ENCODE measurements at places on chromosomes 4 and X.

- no peak for DNase-seq
Observed at GRCh38 chr4:3729188-3729881, 36.9 kb upstream of the ADRA2C start.

DNA sequence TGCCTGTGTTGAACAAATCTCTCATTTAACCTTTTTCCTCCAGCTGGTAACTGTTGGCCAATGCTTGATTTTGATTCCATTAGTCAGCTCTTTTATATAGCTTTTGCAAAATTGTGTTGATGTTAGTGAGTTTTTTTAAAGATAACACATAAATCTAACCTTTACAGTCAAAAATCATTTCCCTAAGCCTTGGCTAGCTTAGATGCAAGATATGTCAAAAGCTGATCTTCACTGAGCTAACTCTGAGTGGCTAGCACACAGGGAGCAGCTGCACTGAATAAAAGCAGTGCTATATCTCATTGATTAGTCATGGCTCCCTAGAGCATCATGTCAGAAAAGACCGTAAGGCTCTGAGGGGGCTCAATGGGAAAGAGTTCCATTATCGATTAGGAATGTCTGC is 78.7 kb downstream of the PPARGC1A start:
- no peak for DNase-seq

DNA sequence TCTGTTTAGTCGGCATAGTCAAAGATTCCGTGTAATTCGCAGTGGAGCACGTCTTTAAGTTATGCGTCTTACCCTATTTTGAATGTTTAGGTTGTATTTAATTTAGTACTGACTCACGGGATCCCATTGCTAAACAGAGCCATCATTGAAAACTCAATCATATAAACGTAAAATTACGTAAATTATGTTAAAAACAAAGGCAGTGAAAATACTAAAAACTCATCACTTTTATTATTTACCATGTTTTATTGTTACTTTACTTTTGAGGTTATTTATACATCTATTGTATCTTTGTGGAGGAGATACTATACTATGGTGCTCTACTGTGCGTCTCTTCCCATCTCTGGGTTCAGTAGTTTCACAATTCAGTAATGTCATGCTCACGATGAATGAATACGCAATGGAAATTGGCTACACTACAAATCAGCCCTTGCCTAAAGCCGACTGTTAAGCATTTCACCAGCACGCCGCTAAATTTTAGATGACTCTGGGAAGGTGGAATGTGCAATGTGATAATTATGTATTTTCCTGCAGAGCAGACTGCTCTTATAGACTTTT is 944 bp downstream of the FUNDC2 start:
- no peak for DNase-seq

DNA sequence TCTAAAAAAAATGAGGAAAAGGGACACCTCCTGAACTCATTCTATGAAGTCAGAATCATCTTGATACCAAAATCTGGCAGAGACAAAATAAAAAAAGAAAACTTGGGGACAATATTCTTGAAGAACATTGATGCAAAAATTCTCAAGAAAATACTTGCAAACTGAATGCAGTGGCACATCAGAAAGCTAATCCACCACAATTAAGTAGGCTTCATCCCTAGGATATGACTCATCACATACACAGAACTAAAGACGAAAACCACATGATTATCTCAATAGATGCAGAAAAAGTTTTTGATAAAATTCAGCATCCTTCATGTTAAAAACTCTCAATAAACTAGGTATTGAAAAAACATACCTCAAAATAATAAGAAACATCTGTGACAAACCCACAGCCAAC is 98.3 kb downstream of the FAM47B start:
- no peak for DNase-seq

- DNase-seq: no peak
Observed at GRCh38 chrX:66013194-66013816, 26.6 kb downstream of the VSIG4 start.

- no peak for DNase-seq
Observed at GRCh38 chr4:89551191-89551590, 243.6 kb upstream of the GPRIN3 start.

- no peak for DNase-seq
Observed at GRCh38 chr4:89277412-89277811, 30.2 kb downstream of the GPRIN3 start.

GRCh38 chr4:76001700-76002099 is 5.6 kb downstream of the CXCL9 start:
- no peak for DNase-seq

- DNase-seq: peak; percentile 75
Observed at GRCh38 chrX:2854918-2855317, 26.2 kb downstream of the GYG2 start.

DNA sequence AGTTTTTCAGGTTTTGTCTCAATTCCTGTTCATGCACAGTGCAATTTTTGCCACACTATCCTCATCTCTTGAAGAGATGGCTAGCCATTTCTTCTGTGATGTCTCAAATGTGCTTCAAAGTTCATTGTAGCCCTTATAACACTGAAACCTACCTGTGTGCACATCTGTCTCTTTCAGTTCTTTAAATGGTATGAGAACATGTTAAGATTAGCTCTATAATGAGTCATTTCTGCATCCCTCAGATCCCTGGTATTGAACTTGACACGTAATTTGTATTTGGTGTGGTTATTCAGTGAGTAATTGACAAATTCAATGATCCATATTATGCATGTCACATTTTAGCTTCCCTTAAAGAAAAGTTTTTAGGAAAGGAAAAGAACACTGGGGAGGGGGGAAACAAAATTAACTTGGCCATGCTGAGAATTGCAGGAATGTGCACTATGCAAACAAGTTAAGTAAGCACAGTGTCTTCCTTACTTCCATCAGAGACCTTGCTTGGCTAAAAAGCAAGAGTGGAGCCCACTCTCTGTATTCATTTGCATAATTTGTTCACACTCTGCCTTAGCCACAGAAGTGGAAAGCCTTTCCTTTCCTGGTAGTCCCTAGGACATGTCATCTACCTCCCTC is 659.8 kb upstream of the MAGEB2 start:
- no peak for DNase-seq

GRCh38 chr4:119581190-119581873 is 47.3 kb downstream of the PDE5A start:
- DNase-seq: no peak

- peak; percentile 87 for DNase-seq
Observed at GRCh38 chrX:13646154-13646549, 6.8 kb upstream of the TCEANC start.

DNA sequence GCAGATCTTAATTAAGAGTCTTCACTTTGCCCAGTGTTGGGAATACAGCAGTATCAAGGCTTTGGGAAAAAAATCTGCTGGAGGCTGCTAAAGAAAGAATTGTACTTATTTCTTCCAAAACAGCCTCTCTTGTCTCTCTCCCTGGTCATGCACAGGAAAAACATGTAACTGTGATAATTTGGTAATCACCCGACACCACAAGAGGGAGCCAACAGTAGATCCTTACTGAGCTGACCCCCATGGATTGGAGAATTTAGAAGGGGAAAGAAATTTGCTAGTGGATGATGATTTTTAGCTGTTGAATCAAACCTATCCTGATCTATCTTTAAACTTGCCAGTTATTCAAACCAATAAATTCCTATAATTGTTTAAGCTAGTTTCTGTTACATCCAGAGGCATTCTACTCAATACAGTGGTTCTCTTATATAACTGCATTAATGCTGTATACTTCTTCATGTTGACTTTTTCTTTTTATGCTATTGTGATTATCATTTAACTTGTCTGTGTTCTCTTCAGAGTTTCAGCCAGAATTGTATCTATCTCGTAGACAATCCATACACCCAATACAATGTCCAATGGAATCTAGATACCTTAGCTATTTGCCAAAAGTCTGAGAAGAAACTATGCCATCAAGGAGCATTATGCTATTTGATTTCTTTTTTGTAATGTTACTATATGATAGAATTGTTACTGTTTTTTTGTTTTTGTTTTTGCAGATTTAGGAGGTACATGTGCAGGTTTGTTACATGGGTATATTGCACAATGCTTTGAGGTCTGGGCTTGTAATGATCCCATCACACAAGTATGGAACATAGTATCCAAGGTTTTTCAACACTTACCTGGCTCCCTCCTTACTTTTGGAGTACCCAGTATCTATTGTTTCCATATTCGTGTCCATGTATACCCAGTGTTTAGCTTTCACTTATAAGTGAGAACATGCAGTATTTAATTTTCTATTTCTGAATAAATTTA is 31.3 kb upstream of the ARHGEF38 start:
- DNase-seq: no peak

GRCh38 chr4:52983563-52984303 is 121.6 kb downstream of the RASL11B start:
- DNase-seq: no peak

DNA sequence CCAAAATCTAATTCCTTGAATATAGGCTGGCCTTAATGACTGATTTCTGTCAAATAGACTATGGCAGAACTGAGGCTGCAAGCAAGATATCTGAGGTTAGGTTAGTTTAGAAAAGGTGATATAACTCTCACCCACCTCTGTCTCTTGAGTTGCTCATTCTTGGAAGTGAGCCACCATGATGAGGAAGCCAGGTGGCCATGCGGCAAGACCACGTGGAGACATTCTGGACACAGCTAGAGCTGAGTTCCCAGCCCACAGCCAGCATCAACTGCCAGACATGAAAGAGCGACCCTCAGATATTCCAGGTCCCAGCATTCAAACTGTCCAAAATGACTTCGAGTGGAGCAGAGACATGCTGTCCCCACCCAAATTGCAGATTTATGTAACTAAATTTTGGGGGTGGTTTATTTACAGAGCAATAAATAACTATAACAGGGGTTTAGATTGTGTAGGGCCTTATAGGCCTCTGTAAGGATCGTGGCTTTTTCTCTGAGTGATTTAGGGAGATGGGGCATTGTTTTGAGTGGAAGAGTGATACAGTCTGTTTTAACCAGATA is 33.7 kb downstream of the USP53 start:
- DNase-seq: no peak

DNA sequence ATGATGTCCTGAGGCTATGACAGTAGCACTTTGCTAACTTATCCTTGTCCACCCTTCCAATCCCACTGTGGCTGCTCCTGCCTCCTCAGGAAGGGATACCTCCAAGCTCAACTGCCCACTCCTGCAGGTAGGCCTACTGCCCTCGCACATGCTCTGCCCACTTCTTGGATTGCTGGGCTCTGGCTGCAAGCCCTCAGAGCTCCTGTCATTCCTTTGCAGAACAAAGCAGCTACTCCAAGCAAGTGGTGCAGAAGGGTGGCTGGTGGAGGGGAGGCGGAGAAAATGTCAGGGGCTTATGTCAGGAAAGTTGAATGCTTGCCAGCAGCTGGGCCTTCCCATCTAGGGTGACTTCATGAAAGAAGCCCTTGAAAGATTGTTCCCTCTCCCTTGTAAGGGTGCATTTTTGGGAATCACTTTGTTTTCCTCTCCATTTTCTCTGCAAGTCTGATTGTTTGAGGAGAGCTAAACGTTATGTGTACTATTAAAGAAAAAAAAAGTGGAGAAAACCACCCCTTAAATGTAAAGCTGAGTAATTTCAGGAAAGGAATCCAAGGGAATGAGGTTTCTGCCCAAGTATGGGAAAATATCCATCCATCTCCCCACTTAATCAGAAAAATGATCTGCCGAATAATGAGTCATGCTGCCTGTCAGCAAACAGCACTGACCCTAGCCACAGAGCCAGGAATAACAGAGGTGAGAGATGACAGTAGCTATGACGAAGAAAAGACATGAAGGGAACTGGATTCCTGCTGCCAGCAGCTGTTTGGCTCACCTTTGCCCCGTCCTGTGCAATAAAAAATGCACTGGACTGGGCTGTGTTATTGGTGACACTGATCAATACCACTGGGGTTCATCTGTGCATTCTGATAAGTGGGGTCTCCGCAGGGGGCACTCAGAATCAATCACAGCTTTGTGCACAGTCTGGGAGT is 102.0 kb downstream of the RTL5 start:
- peak; percentile 81 for DNase-seq

GRCh38 chr4:127782025-127782274 is 172 bp upstream of the HSPA4L start:
- peak; percentile 96 for DNase-seq

- no peak for DNase-seq
Observed at GRCh38 chr4:8200302-8200975, 1.3 kb downstream of the SH3TC1 start.

DNA sequence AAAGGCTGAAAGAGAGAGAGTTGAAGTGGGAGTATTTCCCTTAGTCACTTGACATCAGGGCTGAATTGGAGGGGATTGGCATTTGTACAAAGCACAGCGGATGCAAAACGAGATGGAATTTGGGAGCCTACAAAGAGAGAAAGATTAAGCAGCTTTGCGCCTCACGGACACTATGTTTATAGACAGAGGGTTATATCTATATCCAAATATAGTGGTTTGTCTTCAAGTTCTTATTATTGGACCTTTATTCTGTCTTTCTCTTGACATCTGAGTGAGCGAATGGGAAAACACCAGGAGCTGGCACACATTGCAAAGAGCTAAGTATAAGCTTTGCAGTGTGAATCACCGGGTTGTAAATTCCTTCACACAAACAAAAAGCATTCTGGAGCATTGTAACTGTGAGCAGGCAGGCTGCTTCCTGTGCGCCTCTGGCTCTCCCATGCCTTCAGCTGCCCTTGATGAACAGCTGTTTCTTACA is 500.2 kb downstream of the STIM2 start:
- DNase-seq: no peak

GRCh38 chrX:274904-275475 is 6.2 kb upstream of the PLCXD1 start:
- DNase-seq: no peak

GRCh38 chr4:76729460-76729859 is 168.5 kb downstream of the SOWAHB start:
- DNase-seq: no peak

GRCh38 chr4:56444719-56445118 is 8.7 kb downstream of the PAICS start:
- no peak for DNase-seq

DNA sequence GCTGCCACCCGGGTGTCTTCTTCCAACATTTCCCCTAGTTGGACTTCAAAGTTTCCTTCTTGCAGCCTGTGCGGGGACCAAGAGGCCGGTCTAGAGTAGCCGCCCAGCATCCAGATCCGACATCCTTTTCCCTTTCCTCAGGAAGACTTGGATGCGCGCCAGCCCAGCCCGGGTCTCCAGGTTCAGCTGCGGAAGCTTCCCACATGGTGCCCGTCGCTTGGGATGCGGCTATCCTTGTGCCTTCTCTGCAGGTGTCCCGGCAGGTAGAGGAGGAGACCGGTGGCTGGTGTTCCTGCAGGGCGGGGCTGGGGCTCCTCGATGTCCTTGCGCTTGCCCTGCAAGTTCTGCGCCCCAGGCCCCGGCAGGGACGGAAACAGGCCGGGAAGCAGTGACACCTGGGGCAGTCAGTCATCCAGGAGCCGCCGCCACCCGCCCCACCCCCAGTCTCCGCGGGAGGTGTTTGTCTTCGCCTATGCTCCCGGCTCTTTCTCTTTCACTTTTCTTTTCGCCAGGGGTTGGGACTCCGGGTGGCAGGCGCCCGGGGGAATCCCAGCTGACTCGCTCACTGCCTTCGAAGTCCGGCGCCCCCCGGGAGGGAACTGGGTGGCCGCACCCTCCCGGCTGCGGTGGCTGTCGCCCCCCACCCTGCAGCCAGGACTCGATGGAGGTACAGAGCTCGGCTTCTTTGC is at the start of gene IL15:
Gene IL15 (plus strand): TSS at position 502 of the 689 bp plus-strand sequence. CDS start 82,882 bp downstream, outside the sequence.
- peak; percentile 88 for DNase-seq

- DNase-seq: no peak
Observed at GRCh38 chr4:175705407-175705806, 106.7 kb downstream of the GPM6A start.

- DNase-seq: no peak
Observed at GRCh38 chr4:66225539-66225938, 555.2 kb upstream of the EPHA5 start.

All from osteocyte (in vitro differentiated cells).